Stimulated activated CD4-positive, alpha-beta T cell treated with anti-CD3 and anti-CD28 coated beads, Interleukin-2, amount 100 ng/mL, for 24 hours (primary cell): ENCODE measurements at places on chromosomes 13 and 19.

GRCh38 chr19:46014941-46015686 is 7.7 kb downstream of the PGLYRP1 start:
- DNase-seq = peak; percentile 72

GRCh38 chr13:22092791-22093560 is 422.1 kb downstream of the FGF9 start:
- no peak for DNase-seq

DNA sequence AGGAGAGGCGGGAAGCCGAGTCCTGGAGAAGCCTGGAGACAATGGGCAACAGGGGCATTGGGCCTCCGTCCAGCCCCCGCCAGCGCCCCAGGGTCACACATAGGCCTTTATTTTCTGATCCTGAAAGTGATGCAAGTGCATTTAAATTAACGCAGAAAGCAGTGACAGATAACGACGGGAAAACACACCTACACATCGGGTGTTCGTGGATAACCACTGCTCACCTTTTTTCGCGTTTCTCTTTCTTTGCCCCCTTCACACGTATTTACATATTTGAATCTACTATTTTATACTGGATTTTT is 30.4 kb upstream of the GRTP1 start:
- DNase-seq = no peak

DNA sequence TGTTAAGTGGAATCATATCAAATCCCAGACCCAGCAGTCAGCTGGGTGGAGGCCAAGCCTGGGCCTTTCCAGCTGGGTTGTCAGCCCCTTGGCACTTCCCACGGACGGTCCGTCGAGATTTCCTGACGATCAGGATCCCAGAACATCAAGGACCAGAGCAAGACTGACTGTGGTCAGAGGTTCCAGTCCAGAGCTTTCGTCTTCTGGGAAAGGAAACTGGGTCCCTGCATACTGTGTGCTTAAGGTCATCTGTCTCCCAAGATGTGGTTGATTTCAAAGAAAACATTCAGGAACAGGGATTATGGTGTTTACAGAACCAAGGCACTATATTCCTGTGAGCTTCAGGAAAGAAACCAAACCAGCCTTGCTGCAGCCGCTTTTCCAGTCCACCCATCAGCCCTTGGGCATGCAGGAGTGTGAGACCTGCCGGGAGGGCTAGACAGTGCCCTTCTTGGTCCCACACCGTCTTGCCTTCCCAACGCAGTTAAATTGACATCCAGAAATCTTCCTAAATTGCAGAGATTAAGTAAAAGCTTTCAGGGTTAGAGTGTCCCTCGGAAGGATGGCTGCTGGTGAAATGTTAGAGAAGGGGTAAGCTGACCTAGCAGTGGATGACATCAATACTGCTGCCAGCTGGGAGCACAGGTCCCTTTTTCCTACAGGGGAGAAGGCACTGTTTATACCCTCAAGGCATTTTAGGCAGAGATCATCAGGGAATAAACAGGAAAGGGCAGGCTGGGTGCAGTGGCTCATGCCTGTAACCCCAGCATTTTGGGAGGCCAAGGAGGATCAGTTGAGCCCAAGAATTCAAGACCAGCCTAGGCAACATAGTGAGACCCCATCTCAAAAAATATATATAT is 5.0 kb upstream of the C19orf33 start:
- no peak for DNase-seq

- DNase-seq = no peak
These were observed 196.5 kb downstream of the TEX29 start for GRCh38 chr13:111516712-111517640.

DNA sequence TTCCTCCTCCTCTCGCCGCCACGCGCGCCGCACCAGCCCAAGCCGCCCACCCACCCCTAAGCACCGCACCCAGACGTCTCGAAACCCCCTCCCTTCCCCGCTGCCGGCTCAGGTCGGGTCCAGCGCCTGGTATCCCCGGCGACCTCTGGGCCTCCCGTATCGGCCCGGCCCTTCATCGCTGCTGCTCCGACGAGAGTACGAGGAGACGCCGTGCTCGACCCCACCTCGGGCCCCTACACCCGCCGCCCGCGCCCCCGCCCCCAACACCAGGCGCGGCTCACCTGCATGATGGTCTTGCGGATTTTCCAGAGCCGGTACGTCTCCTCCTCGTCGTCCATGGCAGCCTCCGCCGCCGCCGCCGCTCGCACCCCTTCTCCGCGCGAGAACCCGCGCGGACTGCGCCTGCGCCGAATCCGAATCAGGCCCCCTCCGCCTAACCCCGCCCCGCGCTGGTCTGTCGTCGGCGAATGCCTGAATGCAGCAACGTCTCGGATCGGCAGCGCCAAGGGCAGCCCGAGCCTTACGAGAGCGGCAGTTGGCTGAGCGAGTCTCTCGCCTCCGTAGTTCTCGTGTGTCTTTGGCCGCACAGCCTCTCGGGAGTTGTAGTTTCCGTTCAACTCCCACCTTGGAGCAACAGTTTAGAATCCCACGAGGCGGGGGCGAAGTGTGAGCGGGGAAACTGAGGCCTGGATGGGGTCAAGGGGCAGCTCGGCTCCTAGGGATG is at the start of gene POLR2E:
Gene POLR2E (minus strand): TSS at position 398 of the 724 bp plus-strand sequence. CDS start 60 bp downstream, at position 338.
- DNase-seq = peak; percentile 99

DNA sequence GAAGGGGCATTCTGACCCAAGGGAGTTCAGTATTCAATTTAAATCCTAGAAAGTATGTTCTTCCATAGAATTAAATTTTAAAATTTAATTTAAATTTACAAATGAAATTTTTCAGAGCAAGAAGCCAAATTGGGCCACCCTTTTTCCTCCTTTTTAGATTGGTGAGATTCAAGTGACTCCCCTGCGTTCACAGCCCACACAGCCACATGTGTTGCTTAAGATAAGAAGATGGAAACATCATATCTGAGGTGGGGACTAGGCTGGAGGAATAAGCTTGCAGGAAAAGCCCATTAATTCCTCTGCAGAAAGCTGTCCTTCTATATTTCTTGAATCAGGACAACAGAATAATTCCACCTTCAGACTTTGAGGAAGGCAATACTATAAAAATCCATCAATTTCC is 392.7 kb upstream of the ZNF507 start:
- DNase-seq = no peak

DNA sequence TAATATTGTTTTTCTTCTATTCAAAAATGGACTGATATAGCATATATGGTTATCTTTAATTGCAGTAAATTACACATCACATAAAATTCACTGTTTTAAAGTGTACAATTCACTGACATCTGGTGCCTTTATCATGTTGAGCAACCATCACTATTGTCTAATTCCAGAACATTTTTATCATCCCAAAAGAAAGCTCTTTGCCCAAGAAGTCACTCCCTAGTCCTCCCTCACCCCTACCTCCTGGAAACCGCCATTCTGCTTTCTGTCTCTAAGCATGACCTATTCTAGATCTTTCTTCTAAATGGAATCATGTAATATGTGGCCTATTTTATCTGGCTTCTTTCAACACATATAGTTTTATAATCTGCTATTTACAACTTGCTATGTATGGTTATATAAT is 525.6 kb downstream of the DCT start:
- no peak for DNase-seq

DNA sequence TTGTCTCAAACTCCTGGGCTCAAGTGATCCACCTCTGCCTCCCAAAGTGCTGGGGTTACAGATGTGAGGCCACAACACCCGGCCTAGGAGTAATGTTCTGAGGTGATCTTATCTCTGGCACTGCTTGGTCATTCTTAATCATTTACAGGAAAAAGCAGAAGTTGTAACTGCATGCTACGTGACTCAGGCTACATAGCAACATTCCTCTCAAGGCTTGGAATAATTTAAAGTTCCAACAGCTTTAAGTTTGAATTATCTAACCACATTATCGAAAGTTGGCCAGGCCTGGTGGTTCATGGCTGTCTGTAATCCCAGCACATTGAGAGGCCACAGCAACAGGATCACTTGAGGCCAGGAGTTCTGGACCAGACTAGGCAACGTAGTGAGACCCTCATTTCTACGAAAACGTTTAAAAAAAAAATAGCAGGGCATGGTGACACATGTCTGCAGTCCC is 3.9 kb upstream of the B9D2 start:
- DNase-seq = no peak

- no peak for DNase-seq
These were observed 24.1 kb downstream of the RFX1 start for GRCh38 chr19:13981988-13982501.

DNA sequence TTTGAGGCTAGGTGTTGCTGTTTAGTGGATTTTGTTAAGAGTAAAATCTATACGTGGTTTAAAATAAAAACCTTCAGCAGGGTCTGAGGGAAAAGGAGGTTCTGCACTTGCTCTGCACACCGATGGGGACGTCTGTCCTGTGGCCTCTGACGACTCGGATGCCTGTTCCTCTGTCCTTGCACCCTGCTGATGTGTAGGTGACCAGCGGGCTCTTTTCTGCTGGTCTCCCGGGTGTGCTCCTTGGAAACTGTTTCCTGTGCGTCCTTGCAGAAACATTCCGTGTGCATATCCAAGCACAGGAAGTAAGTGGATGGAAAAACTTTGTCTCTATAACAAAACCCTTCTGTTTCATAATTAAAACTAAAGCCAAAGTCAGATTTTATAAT is 3.8 kb downstream of the ATP4B start:
- DNase-seq = no peak

GRCh38 chr19:19900139-19900728 is 512 bp upstream of the ZNF93 start:
- DNase-seq = no peak

DNA sequence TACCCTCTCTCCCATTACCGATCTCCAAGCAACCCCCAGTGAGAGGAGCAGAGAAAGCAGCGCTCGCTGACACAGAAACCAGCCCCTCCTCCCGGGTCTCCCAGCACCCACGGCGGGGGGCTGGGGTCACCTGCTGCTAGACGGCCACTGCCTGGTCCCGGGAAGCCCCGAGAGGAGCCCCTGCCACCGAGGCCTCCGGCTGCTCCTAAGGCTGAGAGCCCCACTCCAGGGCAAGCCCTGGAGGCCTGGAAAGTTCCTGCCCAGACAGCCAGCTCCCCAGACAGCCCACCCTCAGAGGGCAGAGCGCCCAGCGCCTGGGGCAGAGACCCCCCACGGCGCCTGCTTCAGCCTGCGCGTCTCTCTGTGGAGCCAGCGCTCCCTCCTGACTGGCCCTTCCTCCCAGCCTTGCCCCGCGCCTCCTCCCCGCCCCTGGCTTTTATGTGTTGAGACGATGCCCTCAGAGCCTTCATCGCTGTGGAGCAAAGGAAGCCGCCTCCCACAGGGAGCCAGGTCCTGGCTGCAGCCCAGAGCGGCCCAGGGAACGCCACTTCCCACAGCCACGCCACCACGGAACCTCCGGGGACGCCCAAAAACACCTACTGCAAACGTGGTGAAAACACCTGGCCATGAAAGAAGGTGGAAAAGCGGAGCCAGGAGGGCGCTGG is 51.1 kb downstream of the MLLT1 start:
- no peak for DNase-seq

- DNase-seq = no peak
These were observed 17.0 kb downstream of the SLC7A1 start for GRCh38 chr13:29578300-29579085.

DNA sequence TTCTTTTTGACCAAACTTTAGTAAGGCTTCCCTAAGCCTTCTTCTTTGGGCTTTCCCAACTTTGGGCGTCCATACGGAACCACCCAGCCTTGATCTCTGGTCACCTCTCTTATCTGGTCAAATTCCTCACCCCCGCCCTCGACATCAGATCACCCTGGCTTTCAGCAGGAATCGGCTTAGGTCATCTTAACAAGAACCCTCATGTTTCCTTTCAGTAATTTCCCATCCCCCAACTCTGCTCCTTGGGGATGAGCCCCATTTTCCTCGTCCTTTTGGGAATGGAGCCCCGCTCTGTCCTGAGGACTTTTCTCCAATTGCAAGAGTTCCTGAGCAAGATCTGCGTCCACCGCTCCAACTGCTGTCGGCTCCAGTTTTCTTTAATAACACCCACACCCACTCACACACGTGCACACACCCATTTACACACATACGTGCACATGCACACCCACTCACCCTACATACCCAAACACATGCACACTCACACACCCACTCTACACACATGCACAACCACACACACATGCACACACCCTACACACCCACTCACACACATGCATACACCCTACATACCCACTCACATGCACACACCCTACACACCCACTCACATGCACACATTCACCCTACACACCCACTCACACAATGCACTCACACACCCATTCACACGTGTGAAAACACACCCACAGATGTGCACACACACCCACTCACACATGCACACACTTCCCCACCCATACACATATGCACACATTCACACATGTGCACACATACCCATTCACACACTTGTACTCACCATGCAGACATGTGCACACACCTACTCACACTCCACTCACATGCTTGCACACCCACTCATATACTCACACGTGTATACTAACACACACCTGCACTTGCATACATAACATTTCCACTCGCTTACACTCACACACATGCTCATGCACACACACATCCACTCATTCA is 87.0 kb upstream of the TM9SF2 start:
- no peak for DNase-seq

DNA sequence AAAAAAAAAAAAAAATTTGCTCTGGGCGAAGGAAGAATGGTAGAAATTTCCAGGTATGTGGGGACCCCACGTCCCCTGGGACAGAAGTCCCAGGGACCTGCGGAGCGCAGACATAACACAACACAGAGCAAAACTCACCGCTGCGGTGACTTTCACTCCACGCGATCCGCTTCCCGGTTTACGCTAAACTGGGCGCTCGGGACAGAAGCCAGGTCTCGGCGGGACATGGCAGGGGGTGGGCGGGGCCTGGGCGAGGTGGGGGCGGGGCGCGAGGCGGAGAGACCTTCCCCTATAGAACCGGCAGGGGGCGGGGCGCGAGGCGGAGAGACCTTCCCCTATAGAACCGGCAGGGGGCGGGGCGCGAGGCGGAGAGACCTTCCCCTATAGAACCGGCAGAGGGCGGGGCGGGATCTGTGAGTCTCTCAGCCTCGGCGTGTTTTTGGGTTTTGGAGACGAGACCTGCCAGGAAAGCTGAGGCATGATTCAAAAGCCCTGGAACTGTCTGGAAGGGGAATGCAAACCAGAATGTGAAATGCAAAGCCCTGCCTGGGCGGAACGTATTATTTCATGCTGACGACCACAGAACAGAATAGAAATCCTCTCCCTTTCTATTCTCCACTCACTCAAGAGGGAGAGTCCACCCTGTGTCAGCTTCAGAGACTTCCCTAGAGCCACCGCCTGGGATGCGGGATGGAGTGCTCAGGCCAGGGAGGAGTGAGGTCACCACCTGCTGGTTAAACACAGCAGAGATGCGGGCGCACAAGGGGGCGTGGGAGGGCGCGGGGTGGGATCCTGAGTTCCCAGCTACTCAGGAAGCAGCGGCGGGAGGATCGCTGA is 20.2 kb upstream of the ERVV-1 start:
- peak; percentile 79 for DNase-seq
